ENCODE measurements at places on chromosomes 2 and 18.

- DNase-seq: no peak
Observed at GRCh38 chr18:10038268-10038667, 124.5 kb downstream of the VAPA start.

- DNase-seq: no peak
Observed at GRCh38 chr18:53883771-53884170, 340.7 kb downstream of the MBD2 start.

GRCh38 chr18:32771169-32771751, 1.6 kb downstream of the KLHL14 start:
- DNase-seq: no peak

GRCh38 chr2:27798486-27798885, 27.0 kb downstream of the MRPL33 start:
- DNase-seq: no peak

DNA sequence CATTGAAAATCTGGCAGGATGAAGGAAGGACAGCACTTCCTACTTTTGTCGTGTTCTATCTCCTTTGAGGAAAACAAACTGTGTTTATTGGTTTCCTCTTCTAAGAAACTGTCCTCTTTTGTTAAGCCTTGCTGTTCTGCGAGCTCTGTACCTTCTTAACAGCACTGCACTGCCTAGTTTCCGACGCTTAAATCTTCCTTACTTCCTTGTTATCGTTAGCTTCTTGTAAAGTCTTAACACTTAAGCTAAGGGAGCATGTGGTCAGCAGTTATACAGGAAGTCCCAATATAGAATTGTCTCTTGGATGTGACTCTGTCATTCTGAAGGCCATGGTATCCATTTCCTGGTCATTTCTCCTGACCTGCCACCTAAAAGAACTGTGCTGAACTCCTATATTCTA, 552.8 kb upstream of the NRP2 start:
- no peak for DNase-seq

DNA sequence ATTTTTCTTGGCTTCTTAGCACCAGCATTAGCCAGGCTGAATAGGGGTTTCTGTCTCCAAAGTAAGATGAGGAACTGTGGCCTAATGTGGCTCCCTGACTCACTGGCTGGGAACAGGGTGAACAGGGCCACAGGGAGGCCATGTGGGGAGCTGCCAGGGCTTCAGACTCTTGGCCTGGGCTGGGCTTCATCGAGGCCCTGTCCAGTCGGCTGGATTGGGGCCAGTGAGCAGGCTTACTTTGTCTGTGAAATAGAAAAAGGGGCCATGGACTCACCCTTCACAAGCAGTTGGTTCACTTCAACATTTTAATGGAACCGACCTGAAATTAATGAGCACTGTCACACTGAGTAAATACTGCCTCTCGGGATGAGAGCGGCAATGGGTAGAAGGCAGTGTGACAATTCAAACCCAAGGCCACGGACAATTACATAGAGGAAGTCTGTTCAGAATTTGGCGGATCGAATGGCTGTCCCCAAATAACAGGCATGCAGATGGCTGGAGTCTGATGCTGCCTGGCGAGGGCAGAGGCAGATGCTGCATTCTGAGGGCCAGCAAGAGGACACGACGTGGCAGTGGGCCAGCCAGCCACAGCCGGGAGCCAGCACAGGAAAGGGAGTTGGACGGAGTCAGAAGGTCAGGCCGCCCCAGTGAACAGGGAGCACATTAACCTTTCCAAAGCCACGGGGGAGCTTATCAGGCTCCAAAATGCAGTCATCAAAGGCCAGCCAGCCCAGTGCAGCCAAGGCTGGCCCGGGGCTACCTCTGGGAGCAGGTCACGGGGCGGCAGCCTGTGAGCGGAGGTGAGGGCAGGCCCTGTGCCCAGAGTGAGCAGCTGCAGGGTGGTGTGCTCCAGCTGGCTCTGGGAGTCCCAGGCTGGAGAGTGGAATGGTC, 146.6 kb upstream of the REV1 start:
- DNase-seq: no peak

DNA sequence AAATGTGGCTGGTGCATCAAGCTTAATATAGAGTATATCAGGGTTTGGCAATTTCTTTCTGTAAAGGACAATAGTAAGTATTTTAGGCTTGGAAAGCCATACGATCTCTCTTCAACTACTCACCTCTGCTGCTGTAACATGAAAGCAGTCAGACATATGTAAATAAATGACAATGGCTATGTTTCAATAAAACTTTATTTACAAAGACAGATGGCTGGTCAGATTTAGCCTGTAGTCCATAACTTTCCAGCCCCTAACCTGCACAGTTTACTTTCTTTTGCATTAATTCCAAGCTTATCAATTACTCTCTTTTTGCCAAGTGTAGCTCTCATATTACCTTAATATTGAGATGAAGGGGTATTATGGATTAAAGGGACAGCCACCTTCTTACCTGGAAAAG, 83.1 kb downstream of the LRATD1 start:
- DNase-seq: no peak

DNA sequence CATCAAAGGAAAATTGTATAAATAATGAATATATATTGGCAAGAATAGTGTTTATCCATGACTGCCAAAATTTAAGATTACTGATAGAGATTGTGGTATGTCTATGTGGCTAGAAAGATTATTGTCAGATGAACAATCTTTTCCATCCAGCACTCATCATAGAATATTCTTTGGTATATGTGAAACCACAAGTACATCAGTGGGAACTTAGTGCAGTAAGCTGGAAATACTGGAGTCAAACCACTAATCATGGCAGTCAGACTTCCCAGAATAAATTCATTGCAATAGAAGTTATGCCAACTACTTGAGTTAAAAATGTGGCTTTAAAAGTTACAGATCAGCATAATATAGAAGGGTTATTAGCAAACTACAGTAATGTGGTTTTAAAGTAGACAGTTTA, 310.3 kb downstream of the GULP1 start:
- DNase-seq: no peak

DNA sequence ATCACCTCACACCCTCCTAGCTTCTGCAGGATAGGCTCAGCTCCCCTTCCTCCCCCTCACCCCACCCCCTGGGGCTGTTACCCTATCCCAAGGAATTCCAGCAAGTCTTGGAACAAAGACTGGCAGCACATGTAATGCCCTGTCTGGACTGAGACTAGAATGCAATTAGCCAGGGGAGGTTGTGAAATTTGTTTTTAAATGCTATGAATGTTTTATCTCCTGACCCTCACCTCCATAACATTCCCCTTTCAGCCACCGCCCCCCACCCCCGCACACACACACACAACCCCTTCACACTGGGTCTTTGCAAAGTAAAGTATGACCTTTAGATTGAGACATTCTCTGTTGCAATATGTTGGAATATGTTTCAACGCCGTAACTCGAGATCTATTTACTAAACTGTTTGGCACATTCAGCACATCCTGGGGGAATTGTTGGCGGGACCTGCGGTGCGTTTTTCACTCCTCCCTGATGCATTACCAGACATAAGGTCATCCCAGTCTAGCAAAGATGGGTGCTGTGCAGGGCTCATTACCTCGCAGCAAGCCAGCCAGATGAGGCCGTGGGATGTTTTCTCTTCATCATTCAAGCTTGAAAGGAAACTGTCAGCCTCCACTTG, 290.7 kb upstream of the SLC14A2 start:
- peak; percentile 76 for DNase-seq

DNA sequence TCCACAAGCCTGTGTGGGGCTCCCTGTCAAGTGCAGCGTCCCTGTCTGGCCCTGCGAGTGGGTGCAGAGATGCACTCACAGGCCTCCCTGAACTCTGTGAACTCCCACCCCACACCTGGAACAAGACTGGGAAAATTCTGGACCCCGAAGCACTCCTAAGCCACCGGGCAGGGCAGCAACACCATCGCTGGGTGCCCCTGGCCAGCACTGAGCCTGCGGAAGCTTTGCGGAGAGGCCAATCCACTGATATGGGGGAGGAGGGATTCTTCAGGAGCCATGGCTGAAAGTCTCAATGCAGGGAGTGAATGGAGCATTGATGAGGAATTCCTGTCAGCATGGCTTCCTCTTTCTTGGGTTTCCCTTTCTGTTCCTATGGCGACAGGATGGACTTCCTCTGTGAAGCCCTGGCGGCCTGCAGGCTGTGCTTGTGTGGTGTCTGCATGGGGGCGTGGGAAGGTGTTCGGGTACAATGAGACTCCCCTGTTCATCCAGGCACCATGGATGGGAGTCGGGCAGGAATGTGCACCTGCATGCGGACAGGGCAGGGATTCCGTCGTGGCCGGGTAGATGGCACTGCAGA, 15.1 kb downstream of the TRIB2 start:
- DNase-seq: no peak

DNA sequence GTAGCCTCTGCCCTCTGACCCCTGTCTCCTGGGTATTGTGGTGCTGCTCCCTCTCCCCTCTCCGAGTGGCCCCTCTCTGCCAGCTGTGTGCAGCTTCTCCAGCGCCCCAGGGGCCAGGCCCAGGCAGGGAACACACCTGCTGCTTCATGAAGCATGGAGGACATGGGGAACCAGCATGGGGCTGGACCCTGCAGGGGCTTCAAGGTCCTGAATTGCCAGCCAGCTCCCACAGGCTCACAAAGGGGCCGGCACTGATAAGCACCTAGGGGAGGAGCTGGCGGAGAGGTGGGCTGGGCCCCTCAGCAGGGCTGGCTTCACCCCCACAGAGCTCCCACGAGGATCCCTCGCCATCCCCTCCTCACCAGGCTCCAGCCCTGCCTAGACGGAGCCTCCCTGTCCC, 77.4 kb upstream of the GPC1 start:
- DNase-seq: no peak

DNA sequence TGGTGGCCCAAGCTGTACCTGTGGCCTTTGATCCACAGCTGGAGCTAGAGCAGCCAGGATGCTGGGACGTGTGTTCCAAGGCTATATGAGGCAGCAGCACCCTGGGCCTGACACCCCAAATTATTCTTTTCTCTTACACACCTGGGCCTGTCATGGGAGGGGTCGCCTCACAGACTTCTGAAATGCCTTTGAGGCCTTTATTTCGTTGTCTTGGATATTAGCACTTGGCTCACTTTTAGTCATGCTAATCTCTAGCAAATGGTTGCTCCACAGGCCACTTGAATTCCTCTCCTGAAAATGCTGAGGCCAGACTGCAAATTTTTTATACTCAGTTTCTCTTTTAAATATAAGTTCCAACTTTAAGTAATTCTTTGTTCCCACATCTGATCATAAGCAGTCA, 22.0 kb upstream of the IL1R2 start:
- no peak for DNase-seq

DNA sequence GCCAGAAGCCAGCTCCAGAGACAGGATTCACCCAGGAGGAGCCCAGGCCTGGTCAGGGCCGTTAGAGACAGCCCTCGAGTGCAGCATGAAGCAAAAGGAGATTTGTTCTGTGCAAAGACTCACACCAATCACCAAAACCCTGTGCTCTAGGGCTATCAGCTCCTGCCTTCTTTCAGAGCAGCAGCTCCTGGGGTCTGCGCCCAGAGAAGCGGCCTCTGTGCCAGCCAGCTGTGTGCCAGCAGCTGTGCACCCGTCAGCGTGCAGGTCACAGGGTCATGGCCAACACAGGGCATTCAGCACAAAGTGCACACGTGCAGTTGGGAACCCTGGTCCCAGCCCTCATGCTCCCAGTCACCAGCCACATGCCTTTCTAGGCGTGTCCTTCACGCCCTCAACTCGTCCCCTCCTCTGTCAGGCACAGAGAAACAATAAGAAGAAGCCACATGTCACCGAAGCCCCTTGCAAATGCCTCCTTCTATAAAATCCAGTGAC, 49.3 kb downstream of the ZNF516 start:
- no peak for DNase-seq

DNA sequence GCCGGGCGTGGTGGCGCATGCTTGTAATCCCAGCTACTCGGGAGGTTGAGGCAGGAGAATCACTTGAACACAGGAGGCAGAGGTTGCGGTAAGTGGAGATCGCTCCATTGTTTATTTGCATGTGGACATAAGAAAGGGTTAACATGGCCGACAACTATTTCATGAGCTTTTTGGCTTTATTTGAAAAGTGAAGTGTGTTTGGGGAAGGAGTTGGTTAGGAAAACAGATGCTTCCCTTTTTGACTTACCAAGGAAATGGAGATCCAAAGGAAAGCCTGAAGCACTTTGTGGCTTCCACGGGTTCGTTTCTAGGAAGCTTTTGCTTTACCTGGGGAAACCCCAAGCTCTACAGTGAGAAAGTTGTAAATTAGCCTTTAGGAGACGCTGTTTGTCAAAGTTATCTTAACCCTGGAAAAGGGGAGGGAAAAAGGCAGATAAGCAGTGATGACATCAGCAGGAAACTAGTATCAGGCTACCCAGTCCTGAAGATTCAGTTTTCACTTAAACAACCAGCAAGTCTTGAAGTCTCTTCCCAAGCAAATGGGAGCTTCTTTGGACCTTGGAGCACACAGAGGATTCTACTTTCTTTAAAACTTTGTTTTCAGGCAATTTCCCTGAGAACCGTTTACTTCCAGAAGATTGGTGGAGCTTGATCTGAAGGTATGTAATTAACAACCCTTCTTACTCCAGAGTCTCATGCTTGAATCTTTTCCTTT, at the start of gene CASP10:
TSS of gene CASP10 (plus strand) at position 492 of the 715 bp plus-strand sequence. CDS start 2,637 bp downstream, outside the sequence.
- peak; percentile 29 for DNase-seq

- no peak for DNase-seq
Observed at GRCh38 chr2:240784629-240785423, 35.2 kb downstream of the KIF1A start.

DNA sequence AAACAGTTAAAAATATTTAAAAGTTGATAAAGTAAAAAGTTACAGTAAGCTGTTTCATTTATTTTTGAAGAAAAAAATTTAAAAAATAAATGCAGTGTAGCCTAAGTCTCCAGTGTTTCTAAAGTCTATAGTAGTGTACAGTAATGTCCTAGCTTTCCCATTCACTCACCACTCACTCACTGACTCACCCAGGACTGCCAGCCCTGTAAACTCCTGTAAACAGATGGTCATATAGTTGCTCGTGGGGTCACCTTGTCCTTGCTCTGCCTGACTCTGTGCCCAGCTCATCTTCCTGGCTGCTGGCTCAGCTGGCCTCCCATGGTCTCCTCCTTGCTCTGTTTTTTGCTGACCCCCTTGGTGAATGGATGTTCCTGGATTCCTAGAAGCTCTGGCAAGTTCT, 180.3 kb downstream of the VAPA start:
- DNase-seq: no peak

GRCh38 chr18:2882201-2882600, 35.4 kb downstream of the EMILIN2 start:
- no peak for DNase-seq

DNA sequence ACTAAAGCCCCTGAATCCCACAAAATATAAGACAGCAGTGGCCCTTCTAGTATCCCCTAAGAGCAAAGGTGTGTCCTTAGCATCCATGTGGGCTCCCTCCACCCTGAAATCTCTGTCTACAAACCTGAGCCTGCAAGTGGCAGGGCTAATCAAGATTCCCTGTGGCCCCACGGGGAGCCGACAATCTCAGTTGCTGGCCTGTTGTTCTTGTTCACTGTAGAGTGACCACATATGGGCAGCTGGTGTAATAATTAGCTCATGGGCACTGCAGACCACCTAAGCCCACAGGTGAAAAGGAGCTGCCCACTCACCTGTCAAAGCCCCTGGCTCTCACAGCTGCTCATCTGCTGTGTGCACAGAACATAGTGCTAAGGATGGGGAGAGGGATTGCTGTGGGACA, 102.3 kb downstream of the MRO start:
- no peak for DNase-seq

GRCh38 chr2:241354668-241355658, 1.1 kb upstream of the FARP2 start:
- DNase-seq: peak; percentile 56

GRCh38 chr2:104405623-104406022, 448.3 kb upstream of the POU3F3 start:
- DNase-seq: no peak
